ENCODE measurements at places on chromosomes 6 and 20.
A peak's percentile ranks its signal among the peaks of the same experiment; 100 is the strongest.

DNA sequence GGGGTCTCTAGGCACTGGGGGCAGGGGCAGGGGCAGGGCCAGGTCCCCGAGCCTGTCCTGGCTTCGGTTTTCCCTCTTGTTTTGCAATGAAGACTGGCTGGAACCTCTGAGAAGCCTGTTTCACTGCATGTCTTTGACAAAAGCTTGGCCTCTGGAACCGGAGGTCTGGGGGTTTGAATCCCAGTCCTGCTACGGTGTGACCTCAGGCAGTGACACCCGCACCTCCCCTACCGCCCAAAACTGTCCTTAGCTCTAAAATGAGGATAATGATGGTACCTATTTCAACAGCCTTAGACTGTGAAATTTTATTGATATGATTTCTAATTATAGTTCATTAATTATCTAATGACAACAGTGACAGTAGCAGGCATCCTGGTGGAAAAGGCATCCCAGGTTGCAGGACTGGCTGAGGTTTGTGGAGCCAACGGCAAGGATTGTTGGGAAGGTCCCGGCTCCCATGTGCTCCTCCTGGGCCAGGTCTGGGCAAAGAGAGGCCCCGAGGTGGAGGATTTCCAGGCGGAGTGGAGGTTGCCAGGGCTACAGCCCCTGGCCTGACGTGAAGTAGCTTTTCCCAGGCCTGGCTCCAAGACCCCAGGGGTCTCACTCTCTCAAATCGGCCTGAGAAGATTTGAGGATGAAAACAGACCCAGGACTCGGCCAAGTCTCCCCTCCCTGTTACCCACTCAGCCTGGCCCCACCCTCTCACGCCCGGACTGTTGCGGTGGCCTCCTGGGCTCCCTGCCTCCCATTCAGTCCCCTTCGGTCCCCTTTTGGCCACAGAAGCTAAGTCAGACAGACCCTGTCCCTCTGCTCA is 57.9 kb downstream of the SNAI1 start:
- no peak for DNase-seq

DNA sequence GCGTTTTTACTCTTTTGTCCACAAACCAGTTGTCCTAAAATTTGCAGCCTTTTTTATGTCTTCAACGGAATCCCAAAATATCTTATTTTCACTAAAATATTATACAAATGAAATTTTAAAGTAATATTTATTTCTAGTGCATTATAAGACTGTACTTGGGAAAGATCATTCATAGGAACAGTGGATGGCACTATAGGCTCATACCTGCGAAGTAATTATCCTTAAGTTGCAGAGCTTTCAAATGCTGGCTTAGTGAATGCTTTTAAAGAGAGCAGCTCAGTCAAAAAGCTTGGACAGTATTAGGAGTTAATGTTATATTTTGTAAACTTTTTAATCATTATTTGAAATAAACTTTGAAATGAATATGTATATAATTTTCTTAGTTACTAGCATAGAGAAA is 254.9 kb downstream of the CDKAL1 start:
- DNase-seq, result peak; percentile 38

DNA sequence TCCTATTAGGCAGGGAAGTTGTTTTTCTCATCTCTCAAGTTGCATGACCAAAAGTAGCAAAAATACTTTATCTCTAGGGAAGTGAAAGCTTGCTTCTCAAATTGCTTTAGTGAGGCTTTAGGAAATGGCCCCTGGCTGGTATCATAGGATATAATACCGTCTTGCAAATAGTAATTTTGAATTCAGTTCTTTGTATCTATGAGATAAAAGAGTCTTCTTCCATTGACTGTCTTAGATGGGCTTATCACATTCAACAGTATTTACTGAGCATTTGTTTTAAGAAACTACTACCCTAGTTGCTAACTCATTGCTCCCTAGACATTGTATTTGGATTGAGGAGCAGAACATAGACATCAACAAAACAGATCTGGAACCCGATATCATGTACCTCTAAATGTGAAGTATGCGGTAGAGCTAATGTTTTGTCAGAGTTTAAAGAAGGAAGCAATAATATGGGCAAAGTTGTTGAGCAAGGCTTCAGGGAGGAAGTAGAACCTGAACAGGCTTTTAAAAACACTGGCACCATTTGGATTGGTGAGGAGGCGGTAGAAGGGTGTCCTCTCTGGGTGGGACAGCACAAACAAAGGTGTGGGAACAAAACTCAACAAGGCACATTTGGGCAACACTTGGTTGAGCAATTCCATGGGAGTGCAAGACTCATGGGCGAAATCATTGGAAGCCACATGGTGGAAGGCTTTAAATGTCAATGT is 101.5 kb downstream of the SGK1 start:
- no peak for DNase-seq

GRCh38 chr6:33817489-33817888 is 13.7 kb upstream of the MLN start:
- no peak for DNase-seq

- peak; percentile 91 for DNase-seq
Observed at GRCh38 chr20:5621305-5621704, 128.9 kb upstream of the SHLD1 start.

- DNase-seq, result no peak
Observed at GRCh38 chr6:131377112-131377705, 195.8 kb upstream of the ARG1 start.

DNA sequence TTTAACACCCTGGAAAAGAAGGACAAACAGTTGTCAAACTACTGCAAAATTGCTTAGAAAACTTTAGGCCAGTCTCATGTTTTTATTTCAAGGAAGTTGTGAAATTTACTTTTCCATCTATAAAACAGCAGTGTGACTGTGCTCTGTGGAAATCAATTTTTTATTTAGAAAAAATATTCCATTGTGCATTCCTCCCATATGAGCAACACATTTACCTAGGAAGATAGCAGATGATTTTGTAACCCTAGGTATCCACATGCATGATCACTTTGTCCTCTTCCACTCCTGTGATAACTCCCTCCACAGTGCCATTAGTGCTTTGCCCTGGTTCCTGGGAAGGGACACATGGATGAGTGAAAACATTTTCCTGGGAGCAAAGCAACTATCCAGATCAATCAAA is 70.0 kb upstream of the SHLD1 start:
- no peak for DNase-seq

- no peak for DNase-seq
Observed at GRCh38 chr6:28207510-28208110, 17.5 kb upstream of the ZSCAN9 start.

GRCh38 chr6:169427856-169428255 is 174.2 kb upstream of the THBS2 start:
- DNase-seq, result peak; percentile 67

GRCh38 chr6:170289180-170289931 is 1.5 kb downstream of the DLL1 start:
- no peak for DNase-seq

GRCh38 chr6:15460110-15460727 is 202.6 kb downstream of the DTNBP1 start:
- DNase-seq, result no peak

GRCh38 chr20:32238483-32239425 is 31.1 kb downstream of the POFUT1 start:
- no peak for DNase-seq

- DNase-seq, result no peak
Observed at GRCh38 chr20:18904192-18904591, 90.6 kb downstream of the SCP2D1 start.

DNA sequence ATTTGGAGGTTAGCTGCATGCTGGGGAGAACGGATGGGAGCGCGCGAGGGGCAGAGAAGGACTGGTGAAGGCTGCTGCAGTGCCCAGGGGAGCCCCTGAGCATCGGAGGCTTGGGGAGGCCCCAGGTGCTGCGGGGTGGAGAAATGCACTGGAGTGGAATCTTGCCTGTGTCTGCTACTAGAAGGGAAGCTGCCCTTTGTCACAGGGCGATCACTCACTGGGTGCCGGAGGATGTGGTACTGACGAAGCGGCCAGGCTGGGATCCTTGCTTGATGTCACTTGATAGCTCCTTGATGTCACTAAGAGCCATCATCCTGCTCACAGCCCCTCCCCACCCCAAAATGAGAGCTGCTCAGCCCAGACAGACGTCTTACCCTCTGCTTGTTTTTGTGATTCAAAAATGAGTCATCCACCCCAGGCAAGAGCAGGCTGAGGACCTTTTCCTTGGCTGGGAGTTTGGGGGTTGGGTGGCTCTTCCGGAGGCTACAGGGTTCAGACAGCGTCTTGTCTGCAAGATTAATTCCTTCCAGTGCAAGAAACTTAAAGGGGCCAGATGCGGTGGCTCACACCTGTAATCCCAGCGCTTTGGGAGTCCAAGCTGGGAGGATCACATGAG is 62.6 kb upstream of the PMEPA1 start:
- peak; percentile 99 for DNase-seq

- DNase-seq, result no peak
Observed at GRCh38 chr20:9454791-9455190, 59.6 kb upstream of the LAMP5 start.

DNA sequence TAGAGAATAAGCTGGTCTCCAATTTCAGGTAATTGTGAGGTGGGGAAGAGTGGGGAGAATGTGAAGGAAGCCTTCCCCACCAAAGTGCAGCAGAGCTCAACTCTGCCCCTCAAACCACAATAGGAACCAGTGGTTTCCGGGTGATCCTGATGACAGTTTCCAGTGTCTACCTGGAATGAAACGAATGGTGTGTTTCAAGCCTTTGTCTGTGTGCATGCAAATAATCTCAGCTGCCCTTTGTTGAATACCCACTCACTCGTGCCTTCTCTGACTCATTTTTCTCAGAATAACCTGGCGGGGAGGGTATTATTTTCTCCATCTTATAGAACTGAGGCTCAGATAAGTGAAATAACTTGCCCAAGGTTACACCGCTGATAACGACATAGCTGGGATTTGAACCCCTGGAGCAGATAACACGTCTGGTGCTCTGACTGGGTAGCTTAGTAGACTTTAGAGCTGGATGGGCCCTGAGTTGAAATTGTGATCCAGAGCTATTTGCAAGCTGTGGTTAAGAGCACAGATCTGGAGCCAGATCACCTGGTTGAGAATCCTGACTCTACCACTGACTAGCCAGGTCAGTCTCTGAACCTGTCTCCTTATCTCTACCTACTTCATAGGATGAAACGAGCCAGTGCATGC is 85.1 kb downstream of the EYA2 start:
- DNase-seq, result no peak

GRCh38 chr6:25717866-25718740 is 36.4 kb upstream of the SLC17A4 start:
- DNase-seq, result peak; percentile 50

DNA sequence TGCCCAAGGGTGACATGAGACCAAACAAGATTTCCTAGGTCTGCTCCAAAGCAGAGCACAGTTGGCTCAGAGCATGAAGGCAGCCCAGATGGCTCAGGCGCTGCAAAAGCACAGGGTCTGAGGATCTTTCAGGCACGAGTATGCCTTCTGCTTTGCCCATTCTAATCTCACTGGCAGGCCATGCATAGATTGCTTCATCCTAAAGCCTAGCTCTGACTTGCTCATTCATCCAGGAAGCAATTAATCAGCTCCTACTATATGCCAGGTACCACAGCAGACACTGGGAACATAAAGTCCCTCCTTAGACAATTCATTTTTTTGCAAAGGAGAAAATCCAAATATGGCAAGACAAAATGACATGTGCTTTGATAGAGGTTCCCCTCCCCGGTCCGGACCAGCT is 31.2 kb downstream of the GPLD1 start:
- DNase-seq, result no peak

DNA sequence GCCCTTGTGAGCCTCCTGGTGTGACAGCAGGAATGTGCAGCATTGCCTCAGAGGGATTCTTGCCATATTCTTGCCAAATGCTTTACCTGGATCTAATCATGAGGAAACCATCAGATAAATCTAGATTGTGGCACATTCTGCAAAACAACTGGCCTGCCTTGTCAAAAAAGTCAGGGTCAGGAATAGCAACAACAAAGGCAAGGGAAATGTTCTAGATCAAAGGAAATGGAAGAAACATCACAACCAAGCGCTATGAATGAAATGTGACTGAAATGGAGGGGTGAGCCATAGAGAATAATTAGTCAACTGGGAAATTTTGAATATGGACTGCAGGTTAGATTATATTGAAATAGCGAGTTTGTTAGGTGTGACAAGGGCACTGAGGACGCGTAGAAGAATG is 262.6 kb upstream of the CDYL start:
- no peak for DNase-seq

GRCh38 chr20:44743916-44744655 is 1.6 kb upstream of the KCNK15 start:
- DNase-seq, result no peak

DNA sequence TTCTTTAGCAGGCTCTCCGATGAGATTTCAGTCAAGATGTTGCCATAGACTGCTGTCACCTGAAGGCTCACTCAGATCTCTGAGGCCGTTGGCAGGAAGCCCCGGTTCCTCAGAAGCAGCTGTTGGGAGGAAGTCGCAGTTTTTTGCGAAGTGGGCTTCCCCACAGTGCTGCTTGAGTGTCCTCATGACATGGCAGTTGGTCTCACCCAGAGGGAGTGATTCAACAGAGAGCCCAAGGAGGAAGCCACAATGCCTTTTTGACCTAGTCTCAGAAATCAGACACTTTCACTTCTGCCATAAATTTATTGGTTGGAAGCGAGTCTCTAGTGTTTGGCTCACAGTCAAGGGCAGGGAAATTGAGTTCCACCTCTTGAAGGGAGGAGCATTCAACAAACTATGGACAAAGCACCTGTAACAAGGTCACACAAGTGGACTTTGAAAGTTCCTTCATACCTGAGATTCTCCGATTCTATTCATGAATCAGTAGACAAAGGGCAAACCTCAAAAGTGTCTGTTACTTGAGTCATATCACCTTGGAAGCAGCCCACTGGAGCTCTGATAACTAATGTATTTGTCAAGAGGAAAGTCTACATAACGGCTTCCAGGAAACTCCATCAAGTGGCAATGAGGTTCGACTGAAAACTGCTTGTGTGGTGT is 208.3 kb downstream of the TASP1 start:
- DNase-seq, result peak; percentile 83

- no peak for DNase-seq
Observed at GRCh38 chr6:36924131-36924530, 30.4 kb upstream of the PI16 start.

DNA sequence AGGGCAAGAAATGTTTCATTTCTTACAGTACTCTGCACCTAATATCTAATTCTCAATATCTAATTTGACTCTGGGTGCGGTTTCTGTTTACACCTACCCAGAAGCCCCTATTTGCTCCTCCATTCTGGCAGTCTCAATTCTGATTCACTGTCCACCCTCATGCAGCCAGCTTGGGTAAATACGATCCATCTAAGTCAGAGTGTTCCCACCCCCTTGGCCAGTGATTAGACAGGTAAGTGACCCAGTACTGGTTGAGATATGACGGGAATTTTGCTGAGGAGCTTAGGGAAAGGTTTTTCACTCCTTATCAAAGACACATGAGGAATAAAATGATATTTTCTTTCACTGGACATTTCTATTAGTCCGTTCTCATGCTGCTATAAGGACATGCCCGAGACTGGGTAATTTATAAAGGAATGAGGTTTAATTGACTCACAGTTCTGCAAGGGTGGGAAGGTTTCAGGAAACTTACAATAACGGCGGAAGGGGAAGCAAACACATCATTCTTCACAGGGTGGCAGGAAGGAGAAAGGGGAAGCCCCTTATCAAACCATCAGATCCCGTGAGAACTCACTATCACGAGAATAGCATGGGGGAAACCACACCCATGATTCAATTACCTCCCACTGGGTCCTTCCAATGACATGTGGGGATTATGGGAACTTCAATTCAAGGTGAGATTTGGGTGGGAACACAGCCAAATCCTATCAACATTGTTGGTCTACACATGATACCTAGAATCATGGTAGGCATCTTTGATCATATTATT is 29.4 kb downstream of the GLO1 start:
- DNase-seq, result peak; percentile 9

- no peak for DNase-seq
Observed at GRCh38 chr6:138518054-138518453, 18.8 kb upstream of the NHSL1 start.

GRCh38 chr6:31971279-31971992 is 502 bp downstream of the DXO start:
- no peak for DNase-seq

GRCh38 chr6:36631326-36632011 is 37.3 kb downstream of the SRSF3 start:
- DNase-seq, result no peak

All from M059J (cell line).